ENCODE measurements at places on chromosomes 1 and 21.

DNA sequence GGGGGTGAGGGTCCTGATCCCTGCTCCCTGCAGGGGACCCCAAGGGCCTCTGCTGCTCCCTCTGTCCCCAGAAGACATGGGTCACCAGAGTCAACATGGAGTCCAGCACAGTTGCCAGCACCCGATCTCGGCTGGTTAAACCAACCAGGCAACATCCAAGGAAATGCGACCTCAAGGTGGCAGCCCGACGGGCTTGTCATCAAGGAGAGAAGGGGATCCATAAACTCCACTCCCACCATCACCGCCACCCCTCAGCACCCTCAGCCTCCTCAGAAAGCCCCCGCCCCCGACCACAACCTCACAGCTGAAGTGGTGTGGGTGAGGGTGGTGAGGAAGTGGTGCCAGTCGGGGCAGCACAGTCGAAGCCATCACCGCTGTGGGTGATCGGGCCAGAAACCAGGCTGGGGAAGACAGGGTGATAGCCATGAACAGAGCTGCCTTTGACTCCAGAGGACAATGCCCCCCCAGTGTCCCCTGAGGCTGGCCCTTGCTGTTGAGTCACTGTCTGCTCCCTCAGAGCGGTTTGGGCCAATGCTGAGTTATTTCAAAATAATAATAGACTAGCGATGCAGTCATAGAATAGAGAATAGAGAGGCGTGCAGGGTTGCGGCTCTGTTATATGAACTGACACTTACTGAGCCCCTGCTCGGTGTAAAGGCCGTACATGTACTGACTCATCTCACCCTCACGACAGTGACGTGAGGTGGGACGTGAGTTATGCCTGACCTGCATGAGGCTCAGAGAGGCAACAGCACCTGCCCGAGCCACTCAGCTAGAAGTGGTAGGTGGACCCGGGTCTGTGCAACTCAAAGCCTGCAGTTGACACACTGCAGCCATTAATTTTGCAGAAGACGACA is 88.7 kb upstream of the IFFO2 start:
- peak; percentile 45 for DNase-seq

DNA sequence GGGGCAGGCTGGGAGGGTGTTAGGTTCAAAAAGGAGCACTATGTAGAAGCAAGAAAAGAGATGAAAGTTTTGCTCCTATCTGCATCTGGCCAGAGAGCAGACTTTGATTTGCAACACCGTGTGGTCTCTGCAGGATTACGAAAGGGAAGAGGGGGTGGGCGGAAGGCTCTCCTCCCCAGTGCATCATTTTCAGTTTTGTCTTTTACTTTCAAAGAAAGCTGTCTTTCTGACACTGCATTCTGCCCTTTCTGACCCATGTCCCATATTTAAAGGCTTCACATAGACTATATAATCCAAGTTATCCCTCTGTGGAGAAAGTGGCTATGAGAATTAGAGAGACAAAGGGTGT is 126.5 kb downstream of the RHOU start:
- no peak for DNase-seq

DNA sequence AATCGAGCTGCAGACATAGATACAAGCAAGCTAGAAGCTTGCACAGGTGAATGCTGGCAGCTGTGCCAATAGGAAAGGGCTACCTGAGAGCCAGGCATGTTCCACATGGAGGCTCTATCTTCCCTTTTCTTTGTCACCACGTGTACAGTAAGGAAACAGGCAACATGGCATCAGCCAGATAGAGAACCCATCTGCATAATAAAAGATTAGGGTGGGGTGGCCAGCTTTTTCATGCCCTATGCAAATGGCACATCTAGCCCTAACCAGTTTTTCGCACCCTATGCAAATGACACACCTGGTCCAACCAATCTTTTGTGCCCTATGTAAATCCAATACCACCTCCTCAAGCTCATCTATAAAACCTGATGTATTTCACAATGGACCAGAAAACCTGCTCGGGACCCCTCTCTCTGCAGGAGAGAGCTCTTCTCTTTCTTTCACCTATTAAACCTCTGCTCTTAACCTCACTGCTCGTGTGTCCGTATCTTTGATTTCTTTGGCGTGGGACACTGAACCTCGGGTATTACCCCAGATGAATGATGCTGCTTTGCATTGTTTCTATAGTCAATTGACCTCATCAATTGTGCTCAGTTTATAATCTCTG is 93.9 kb downstream of the SLC30A10 start:
- no peak for DNase-seq

GRCh38 chr1:43463479-43463878 is 9.7 kb upstream of the HYI start:
- no peak for DNase-seq

DNA sequence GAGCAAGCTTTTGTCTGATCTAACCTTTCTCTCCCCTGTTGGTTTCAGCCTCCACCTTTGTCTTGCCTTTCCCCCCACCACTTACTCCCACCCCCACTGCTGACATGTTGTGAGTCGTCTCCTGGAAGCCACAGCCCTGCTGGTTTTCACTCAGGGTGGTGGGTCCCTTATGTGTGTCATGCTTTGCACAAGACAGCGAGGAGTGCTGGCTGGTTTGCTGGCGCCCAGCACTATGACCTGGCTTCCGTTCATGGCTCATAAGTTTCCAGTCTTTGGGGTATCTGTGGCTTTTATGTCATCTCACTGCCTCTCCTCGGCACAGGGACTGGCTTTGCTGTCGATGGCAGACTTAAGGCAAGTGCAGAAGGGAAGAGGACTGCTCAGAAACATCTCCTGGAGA is 177.7 kb downstream of the KIF26B start:
- no peak for DNase-seq

DNA sequence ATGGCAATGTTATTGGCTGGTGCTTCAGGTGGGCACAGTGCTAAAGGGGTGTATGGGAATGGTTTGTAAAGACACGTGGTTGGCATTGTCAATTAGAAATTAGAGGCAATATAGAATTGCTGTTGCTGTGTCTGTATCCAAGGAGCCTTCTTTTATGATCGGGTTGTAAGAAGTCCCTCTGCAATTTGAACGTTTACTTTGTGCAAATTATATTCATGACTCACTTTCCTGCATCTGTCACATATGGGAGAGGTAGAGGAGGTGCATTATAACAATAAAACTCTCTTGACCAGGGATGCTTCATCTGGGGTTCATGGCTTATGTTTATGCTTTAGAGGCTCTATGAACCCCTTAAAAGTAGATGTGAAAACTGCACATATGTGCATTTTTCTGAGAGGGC is 130.4 kb upstream of the DNAH14 start:
- no peak for DNase-seq

DNA sequence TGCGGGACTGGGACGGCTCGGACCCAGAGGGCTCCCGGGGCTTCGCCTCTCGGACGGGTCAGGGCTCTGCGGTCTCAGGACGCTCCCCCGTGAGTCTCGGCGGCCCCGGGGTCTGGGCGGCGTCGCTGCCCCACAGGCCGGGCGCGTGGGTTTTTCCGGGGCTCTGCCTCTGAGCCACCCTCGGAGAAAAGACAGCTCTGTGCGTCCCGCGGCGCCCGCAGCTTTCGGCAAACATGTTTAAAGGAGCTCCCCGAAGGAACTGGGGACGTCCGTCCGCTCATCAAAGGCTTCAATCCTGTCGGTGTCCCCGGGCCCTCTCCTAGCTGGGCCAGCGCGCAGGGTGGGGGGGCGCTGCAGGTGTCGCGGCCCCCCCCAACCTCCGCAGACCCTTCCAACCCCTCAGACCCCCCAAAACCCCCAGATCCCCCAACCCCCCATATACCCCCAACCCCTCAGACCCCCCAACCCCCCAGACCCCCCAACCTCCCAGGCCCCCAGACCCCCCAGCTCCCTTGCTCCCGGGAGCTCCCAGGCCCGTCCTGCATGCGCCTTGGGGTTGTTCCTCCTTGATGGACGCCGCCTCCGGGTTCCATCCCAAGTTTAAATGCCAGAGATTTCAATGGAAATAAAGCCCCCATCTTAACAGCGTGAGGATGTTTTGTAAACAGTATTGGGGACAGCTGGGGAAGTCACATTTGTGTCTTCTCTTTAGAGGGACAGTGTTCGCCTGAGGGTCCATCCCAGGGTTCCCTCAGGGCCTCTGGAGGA is 996 bp upstream of the C1orf159 start:
- DNase-seq: no peak

- DNase-seq: no peak
Observed at GRCh38 chr1:73359001-73359400, 839.0 kb downstream of the LRRIQ3 start.

DNA sequence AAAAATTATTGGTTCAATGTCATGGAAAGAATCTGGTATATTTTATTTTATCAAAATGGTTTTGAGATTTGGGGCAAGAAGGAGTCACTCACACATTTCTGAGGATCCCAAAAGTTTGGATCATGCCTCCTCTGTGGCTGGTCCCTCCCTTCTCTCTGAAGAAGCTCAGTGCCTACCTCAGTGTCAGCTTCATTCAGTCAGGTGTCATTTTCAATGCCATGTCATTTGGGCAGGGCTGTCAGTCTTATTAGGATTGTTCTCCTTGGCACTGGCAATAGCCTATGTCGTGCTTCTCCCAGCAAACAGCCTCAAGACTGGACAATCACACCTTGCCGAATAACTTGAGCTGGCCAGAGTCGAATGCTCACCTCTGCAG is 264.5 kb upstream of the CAMK1G start:
- no peak for DNase-seq

DNA sequence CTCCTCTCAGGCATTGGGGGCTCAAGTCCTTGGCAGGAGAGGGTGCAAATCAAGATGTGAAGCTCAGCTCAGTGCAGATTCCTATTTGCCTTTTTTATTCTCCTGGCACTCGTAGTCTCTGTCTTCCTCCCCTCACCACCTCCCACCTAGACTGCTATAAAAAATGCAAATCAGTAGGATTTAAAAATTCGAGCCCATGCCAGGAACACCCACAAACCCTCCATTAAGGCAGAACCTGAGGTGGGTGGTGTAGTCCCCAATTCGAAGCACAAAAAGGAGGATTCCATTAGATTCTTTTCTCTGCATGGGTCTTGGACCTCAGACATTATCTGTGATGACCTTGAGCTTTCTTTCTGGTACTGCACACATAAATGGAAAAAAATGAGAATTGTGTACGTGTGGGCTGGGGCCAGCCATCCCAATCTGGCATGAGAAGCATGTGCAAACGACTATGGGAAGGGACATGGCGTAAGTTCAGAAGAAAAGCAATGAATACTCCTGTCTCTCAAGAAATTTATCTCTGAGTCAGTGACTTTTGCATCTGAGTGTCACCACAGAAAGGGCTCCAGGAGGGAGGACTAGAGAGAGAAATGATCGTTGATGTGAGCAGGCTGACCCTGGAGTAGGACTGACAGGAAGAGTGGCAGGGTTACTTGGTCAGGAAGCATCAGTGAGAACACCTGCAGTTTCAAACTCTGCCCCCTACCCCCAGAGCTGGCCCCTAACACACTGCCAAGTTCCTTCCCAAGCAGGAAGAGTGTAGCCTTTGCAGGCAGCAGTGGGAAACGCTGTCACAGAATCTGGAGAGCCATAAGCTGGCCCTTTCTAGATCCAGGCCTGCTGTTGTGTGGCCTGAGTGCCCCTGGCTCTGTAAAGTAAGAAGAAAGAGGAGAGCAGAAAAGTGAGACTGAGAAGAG is 1.7 kb downstream of the INKA2 start:
- peak; percentile 86 for DNase-seq

DNA sequence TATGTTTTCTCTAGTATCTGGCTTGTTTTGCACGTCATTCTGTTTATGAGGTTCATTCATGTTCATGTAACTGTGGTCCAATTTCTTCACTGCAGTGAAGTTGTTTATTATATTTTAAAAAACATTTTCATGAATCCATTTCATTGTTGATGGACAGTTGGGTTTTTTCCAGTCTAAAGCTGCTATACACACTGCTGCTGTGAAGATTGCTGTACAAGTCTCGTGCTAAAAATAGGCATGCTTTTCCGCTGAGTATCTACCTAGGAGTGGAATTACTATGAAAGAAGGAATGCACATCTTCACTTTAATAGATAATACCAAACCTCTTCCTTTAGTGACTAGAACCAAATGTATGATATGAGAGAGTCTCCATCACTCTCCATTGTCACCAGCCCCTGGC is 49.0 kb upstream of the ETS2 start:
- DNase-seq: no peak

Measured in hippocampal formation (tissue), 2 donors.